Activated CD4-positive, alpha-beta T cell treated with anti-CD3 and anti-CD28 coated beads, Interleukin-2, Interleukin-4, amounts not matched to agents 100 ng/mL and 50 ng/mL, durations not matched to agents 16 hours and 8 hours (primary cell): ENCODE measurements at places on chromosomes 7 and 10.

DNA sequence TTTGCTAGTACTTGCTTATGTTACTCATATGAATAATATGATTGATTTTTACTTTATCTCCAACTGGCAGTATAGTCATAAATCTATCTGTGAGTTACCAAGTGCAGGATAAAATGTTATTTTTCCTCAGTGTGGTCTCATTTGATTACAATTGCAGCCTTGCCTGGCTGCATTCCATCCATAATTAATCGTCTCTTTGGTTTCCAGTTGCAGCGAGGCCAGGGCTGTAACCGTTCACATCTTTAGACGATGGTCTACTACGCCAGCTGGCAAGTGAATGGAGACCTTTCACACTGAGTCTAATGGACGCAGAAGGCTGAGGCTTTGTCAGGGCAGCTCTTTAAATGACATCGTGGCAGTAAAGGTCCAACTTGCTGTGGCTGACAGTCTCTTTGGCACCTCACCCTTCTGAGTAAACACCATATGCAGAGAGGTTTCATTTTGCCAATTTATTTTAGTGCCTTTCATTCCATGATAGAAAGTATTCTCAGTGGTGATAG lies 84.0 kb downstream of the ARL4A start:
- DNase-seq = no peak

GRCh38 chr7:140165422-140165821 lies 11.4 kb downstream of the KDM7A start:
- peak; percentile 53 for DNase-seq

- DNase-seq = no peak
Measured at GRCh38 chr7:24463474-24463873, 109.8 kb upstream of the PALS2 start.

DNA sequence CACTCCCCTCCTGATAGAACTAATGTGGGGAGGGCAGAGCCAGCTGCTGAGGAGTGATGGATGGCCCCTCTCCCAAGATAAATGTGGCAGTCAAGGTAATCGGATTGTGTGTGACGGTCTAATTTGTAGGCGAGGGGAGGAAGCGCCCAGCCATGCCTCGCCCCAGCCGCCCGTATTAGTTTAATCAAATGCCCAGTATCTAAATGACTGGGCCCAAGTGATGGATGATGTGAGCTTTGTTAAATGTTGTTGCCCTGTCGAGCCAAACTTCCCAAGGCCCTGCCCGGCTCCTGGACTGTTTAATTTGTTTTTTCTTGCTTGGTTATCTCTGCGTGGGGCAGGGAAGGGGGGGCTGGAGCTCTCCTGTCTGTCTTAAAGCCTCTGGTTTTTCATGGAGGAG lies 88.4 kb upstream of the PPIF start:
- no peak for DNase-seq

GRCh38 chr7:57417736-57418135 lies 32.2 kb upstream of the ZNF716 start:
- no peak for DNase-seq

GRCh38 chr7:131692131-131692960 lies 135.9 kb upstream of the PODXL start:
- peak; percentile 54 for DNase-seq

GRCh38 chr10:71812016-71812912 lies 38.8 kb downstream of the PSAP start:
- DNase-seq = peak; percentile 72

DNA sequence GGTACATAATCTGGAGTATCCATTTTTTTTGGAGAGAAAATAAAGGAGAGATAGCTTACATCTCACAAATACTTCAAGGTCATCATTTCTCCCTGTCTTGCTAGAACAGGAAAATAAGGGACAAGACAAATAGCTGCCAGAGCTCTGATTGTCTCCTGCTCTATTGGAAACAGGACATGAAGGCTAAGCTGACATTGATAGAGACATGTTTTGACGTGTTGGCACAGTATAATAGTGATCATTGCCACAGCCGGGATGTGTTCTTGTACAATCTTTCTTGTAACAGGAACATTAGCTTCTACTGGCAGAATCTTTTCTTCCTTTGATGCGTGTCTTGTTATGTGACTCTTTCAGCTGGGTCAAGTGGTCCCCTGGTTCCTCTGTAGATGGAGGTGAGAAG lies 279.3 kb upstream of the MTPN start:
- no peak for DNase-seq

GRCh38 chr7:56079450-56080185 lies 13.1 kb downstream of the PHKG1 start:
- DNase-seq = no peak

GRCh38 chr7:150357771-150358427 lies 10.7 kb upstream of the REPIN1 start:
- DNase-seq = no peak

DNA sequence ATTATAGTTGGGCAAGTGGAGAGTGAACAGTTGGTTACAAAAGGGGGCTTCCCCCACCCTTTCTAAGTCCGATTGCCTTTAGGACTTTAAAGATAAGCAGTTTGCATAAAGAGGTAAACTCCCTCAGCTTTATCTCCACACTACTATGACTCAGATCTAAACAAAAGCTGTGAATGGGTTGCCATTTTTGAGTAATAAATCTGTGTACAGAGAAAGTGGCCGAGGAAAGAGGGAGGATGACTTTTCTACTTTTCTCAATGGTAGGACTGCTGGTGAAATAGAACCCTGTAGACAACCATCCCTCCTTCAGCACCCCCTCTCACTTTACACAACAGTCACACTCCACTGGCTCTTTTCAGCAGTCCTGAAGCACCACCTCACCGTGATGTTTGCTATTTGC lies 71.2 kb downstream of the DNMBP start:
- peak; percentile 28 for DNase-seq

GRCh38 chr10:87598700-87599099 lies 61.0 kb upstream of the PAPSS2 start:
- DNase-seq = no peak

DNA sequence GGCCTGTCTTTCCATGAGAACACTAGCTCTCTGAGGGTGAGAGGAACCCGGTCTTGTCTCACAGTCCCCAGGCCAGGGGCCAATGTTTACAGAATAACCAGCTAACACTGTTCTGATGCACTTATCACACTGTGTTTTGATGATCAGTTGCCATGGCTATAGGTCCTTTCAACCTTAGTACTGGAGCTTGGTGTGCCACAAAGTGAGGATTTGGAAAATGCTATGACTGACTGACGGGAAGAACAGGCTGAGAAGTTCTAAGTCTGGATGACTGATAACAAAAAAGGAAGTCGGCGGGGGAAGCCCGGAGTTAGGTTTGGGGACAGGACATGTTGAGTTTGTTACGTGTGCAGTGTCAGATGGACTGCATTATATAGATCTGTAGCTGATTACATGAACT lies 141.8 kb downstream of the CTTNBP2 start:
- DNase-seq = peak; percentile 33

GRCh38 chr10:113431398-113432160 lies 121.3 kb upstream of the HABP2 start:
- DNase-seq = no peak

DNA sequence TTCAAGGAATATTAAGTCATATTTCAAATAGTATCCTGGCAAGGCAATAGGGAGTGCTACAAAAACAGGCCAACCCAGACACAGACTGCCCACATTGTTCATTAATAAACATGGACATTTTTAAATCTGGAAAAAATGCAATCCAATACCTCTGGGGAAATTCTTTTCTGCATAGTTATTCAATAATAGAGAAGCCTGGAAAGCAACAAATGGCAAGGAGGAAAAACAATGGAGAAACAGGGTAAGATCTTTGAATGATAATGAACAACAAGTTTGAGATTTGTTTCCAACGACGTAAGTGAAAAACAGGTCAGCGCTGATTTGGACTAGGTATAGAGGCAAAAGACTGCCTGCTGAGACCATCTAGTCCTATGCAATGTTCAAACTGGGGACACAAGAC lies 44.7 kb upstream of the ZNF800 start:
- DNase-seq = no peak

GRCh38 chr10:97738616-97739015 lies 1.7 kb downstream of the ZFYVE27 start:
- no peak for DNase-seq

DNA sequence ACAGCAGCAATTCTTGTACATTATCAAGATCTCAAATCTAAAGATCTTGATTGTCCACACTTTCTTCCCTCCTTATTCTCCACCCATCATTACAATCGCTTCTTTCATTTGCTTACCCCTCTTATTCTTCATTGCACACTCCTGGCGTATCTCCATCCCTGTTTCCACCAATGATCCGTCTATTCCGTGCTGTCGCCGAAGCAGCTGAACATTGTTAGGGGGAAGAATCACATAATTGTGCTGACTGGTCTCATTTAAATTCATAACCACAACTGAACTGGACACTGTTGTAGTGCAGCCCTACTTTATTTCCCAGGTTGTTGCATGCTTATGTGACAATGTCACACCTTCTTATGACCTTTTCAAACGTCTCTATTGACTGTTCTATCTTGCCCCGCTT lies 18.9 kb upstream of the NRP1 start:
- no peak for DNase-seq

GRCh38 chr7:1664711-1665548 lies 5.1 kb upstream of the ELFN1 start:
- DNase-seq = peak; percentile 30

- no peak for DNase-seq
Measured at GRCh38 chr10:13502380-13502779, 26.4 kb downstream of the BEND7 start.

GRCh38 chr10:60139290-60139689 lies 232.9 kb upstream of the CCDC6 start:
- no peak for DNase-seq

GRCh38 chr10:60817398-60817805 lies 39.1 kb downstream of the CDK1 start:
- DNase-seq = no peak
